ENCODE measurements at places on chromosomes 7 and 10. TPM values are rescaled to one million over a fixed set of nuclear protein-coding genes. Genes with fewer than 3 reads are reported as not detected.

The DOCK1 gene
- 195 TPM for total RNA-seq

The UBE2D1 gene
- 11.1 TPM for total RNA-seq

The CYP3A4 gene
- under 0.01 TPM for total RNA-seq

The NUDT13 gene
- 0.72 TPM for total RNA-seq

The MUC12 gene
- total RNA-seq, result not detected

The SMKR1 gene
- 0.24 TPM for total RNA-seq

The PON1 gene
- not detected for total RNA-seq
